ENCODE measurements at places on chromosomes 13 and 19.

- no peak for DNase-seq
Measured at GRCh38 chr13:41765020-41765419, 195.9 kb downstream of the VWA8 start.

- DNase-seq: no peak
Measured at GRCh38 chr13:39226359-39226758, 188.1 kb downstream of the NHLRC3 start.

DNA sequence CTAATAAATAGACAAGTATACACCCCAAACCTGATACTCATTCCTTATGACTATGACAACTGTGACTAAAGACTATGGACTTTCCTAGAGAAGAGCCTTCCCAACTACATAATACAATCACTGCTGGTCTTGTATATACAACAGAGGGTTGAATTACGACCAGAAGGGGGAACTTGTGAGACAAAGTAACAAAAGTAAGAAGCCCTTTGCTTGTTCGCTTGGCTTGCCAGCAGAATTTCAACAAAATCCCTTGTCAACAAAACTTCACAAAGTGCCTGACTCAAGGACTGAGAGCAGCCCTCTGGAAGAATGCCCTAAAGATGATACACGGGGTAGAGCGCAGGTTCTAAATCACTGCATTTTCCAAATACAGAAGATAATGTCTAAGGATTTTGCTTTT is 99.4 kb downstream of the WASF3 start:
- DNase-seq: no peak

DNA sequence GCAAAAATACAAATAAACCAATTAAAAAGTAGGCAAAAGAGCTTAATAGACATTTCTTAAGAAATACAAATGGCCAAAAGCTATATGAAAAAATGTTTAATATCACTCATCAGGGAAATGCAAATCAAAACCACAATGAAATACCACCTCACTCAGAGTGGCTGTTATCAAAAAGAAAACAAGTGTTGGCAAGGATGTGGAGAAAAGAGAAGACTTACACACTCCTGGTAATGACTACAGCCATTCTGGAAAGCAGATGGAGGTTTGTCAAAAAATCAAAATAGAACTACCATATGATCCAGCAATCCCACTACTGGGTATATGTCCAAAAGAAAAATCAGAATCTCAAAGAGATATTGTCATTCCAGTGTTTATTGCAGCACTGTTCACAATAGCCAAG is 223.5 kb upstream of the SLC10A2 start:
- no peak for DNase-seq

- no peak for DNase-seq
Measured at GRCh38 chr13:63693696-63694095, 2278.0 kb upstream of the PCDH20 start.

DNA sequence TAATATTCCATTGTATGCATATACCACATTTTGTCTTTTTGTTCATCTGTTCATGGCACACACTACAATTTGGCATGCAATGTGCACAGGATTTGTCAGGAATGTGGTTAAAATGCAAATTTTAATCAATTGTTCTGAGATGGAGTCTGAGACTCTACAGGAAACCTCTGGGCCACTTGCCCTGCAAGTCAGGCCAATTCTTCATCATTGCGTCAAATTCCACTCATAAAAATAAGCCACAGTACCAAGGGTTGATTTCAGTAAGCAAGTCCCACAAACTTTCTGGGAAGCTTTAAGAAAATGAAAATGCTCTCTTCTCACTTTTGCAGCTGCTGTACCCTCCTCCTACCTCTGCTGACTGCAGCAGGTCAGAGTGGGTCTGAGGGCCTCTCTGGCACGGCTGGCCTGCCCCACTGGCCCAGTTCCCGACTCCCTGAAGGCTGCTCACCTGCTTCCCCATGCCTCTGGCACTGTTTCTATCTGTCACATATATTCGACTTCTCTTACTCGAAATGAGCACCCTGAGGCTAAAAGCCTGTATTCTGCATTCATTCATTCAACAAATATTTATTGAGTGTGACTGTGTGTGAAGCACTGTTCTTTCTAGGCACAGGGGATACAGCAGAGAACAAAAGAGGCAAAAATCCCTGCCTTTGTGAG is 83.8 kb upstream of the WASF3 start:
- no peak for DNase-seq

DNA sequence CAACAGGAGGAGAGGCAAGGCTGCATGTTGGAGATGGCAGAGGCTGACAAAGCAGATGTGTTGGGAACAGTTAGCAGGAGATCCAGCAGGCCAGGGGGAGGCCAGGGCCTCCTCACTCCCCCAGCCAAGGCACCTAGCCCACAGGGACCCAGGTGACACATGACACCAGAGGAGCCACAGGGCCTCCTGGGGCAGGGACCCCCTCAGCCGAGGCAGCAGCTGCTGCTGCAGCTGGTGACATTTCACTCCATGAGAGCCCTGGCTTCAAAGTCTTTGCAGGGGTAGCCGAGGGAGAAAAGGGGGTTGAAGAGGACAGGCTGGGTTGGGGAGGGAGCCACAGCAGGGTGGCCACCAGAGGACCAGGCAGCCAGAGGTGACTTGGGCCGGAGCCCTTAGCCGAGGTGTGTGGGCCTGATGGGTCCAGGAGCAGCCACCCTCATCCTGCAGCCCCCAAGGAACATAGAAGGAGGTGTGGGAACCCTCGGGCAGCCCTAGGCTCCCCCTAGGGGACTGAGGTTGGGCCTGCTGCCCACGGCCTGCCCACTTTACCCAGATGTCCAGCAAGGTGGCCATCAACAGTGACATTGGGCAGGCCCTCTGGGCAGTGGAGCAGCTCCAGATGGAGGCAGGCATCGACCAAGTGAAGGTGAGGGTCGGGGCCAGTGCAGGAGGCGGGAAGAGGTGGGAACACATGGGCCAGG is at the start of gene GNG14:
Gene GNG14, plus strand, starts transcription at position 503 of the 701 bp plus-strand sequence. Its CDS starts 51 bp downstream, at position 554.
- no peak for DNase-seq

DNA sequence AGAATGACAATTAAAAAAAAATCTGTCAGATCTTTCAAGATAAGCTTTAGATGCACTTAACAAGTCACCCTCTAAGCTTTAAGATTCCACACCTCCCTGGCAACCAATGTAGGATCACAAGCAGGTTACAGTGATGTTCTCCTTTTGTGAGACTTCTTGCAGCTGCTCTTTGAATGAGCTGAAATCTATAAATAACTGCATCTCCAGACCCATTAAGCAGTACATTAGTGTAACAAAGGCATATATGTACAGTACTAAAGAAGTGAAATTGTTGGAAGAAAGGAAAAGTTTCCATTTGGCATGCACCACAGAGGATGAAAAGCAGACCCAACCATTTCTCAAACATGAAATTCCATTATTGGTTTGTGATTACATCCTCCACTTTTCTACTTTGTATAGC is 364.7 kb downstream of the ENOX1 start:
- no peak for DNase-seq

- DNase-seq: no peak
Measured at GRCh38 chr19:677201-677600, 1.0 kb downstream of the FSTL3 start.

- DNase-seq: no peak
Measured at GRCh38 chr13:20412691-20413355, 112.8 kb downstream of the CRYL1 start.

DNA sequence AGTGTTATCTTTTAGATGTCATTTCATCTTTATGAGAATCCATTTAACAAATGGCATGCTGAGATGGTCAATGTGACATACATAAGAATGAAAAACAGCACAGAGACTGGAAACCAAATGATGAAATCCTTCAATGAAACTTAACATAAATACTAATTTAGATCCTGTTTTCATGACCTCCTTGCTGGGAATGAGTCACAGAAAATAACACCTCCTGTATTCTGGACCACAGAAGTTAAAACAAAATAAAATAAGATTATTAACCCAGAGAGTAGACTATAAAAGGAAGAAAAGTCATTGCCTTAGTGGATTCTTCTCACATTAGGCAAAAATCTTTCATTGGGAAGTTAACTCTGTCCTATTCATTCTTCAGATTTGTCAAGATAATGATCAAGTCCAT is 1.6 kb downstream of the DIAPH3 start:
- DNase-seq: no peak

DNA sequence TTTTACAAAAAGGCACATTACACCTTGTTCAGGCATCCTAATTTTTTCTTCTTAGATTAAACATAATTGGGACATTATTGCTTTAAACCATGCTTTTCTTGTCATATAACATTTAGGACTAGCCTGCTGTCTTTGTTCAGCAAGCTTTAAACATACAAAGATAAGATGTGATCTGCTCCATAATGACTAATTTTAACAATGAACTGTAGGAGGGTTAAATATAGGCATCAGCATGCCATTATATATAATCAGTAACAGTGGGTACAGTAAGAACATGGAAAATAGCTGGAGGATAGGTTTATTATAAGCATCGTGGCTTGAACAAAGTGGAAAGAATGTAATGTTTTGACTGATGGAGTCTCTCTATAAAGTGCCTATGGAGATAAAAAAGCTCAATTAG is 661.7 kb downstream of the SLITRK6 start:
- DNase-seq: no peak

- no peak for DNase-seq
Measured at GRCh38 chr19:30557927-30558557, 185.9 kb downstream of the ZNF536 start.

- no peak for DNase-seq
Measured at GRCh38 chr19:38650172-38650775, 2.8 kb downstream of the ACTN4 start.

- DNase-seq: no peak
Measured at GRCh38 chr13:29481603-29482002, 113.9 kb downstream of the SLC7A1 start.

DNA sequence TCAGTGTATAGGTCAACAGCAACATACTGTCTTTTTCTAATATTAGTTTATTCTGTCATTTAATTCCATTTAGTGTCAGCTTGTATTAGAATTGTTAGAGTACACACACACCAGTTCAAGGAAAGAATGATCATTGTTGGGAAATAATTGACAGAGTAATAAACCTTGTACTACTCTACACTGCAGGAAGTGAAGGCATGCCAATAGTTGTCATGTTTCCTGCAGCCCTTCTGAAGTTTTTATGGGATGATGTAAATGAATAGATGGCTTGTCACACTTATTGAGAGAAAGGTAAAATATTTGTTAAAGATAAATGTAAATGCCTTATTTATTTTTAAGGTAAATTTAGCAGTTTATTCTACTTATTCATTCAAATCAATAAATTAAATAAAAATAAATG is 306.9 kb upstream of the KLHL1 start:
- no peak for DNase-seq
